ENCODE measurements at places on chromosomes 3 and 15. TPM values are rescaled to one million over a fixed set of nuclear protein-coding genes. Genes with fewer than 3 reads are reported as not detected.
A peak's percentile ranks its signal among the peaks of the same experiment; 100 is the strongest.

DNA sequence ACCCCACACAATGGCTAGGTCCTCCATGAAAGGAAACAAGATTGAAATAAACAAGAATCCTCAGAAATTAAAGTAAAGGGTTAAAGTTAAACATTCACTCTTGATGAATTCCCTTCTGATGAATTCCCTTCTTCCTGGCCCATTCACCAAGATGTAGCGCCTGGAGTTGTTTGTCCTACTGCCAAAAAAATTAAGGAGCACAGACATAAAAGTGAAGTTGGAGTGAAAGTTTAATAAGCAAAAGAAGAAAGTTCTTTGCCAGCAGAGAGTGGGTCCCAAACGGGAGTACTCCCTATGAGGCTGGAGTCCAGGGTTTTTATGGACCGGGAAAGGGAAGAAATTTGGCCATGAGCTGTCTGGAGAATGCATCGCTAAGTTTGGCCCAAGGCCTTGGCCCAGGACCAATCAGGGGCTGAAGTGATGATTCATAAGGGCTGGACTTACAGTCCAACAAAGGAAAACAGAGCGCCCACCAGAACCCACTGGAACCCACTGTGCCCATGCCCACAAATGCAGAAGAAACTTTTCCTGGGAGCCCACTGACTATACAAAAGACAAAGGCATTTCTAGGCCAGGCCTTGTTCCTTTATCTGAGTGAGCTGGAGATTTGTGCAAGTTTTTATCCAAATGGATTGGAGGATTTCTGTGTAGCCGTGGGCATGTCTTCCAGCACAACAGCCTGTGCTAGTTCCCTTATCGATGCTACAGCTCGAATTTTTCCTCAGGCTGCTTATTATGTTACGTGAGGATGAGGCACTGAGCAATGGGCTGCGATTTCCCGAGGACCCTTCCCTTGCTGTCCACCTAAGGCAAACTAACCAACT, 1561.6 kb downstream of the OTOL1 start:
- no peak overlapping the region for H3K4me3 ChIP-seq
- no peak overlapping the region for H3K27ac ChIP-seq
- no peaks in the 10 kb centered on the region for H3K36me3 ChIP-seq
- no peaks in the 10 kb centered on the region for H3K4me1 ChIP-seq

DNA sequence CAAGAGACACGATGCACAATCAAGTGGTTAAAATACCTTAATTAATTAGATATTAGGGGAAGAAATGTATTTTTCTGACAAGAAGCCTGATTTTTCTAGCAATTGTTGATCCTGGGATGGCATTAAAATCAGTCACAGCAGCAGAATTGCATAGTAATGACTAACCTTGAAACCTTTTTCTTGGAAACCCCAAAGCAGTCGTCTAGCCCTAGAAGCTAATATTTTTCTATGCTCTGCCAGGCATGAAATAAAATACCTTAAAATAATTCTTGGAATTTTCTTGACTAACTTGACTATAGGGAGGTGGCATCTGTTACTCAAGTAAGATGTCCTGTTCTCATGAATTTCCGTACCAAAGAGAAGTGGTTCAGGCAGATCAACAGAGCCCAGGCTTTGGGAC, 204.1 kb downstream of the THRB start:
- H3K36me3 ChIP-seq: peaks cover 9% of the 10 kb centered on the region
- H3K4me3 ChIP-seq: no peak overlapping the region
- no peak overlapping the region for H3K27ac ChIP-seq

WDR93 gene
- total RNA-seq: 0.39 TPM

RAB6B gene
- 2.1 TPM for total RNA-seq

ONECUT1 gene
- total RNA-seq: 2.4 TPM

DNA sequence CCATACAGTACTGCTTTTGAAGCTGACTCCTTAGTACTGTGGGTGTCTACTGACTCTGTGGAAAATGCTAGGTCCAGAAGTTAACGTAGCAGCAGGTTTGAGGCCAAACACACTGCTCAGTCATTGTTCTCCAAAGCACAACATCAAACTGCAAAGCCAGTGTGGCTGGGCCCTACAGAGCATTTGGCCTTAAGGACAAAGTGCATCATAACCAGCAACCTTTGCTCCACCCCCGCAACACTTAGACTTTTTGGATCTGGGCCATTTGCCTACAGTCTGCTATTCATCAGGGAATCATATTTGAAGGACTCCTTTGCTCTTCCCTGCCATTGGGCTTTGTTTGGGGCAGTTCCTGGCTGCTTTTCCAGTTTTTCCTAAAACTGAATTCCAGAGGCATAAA, 43.1 kb upstream of the ARL6 start:
- H3K4me1 ChIP-seq: no peaks in the 10 kb centered on the region
- H3K27me3 ChIP-seq: no peaks in the 10 kb centered on the region
- no peak for DNase-seq
- H3K27ac ChIP-seq: no peak overlapping the region

GPR149 gene
- not detected for total RNA-seq

INO80 gene
- total RNA-seq: 30.6 TPM

GRCh38 chr3:43197181-43197580, 89.2 kb upstream of the SNRK start:
- H3K27me3 ChIP-seq: no peaks in the 10 kb centered on the region
- H3K27ac ChIP-seq: no peak overlapping the region
- DNase-seq: no peak
- H3K36me3 ChIP-seq: no peaks in the 10 kb centered on the region

DNA sequence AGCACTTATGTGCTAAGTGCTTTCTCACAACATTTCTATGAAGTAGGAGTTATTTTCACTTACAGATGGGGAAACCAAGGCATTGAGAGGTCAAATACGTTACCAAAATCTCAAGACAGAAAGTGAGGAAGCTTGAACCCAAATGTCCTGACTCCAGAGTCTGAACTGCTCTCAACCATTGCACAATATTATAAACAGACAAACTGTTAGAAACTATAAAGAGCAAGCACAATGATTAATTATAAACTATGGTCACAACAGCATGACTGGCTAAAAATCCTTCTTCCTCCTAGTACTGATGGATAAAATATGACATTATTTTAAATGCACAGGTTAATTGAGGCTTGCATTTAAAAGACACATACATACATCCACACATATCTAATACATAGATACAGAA, 77.9 kb upstream of the ASB14 start:
- DNase-seq: no peak
- no peak overlapping the region for H3K27ac ChIP-seq
- H3K36me3 ChIP-seq: no peaks in the 10 kb centered on the region
- no peak overlapping the region for H3K4me3 ChIP-seq
- no peaks in the 10 kb centered on the region for H3K27me3 ChIP-seq
- no peaks in the 10 kb centered on the region for H3K4me1 ChIP-seq

GOLGA8H gene
- 4.2 TPM for total RNA-seq

DNA sequence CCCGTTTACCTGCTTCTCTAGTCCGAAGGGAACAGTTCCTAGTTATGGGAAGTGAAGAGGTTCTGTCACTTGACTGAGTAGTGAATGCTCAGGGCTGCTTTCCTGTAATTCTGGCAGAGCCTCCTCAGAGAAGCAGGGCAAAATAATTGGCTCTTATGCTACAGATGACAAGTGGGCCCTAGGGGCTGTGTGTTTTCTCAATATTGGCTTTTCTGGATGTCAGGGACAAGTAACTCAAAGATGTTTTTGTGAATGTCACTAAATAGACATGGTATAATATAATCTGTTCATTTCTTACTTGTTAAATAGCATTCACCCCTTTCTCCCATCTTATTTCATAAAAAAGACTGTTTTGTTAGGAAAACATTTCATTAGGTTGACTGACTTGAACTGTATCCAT, 40.1 kb downstream of the SGO1 start:
- H3K27me3 ChIP-seq: no peaks in the 10 kb centered on the region
- H3K27ac ChIP-seq: no peak overlapping the region
- no peak overlapping the region for H3K4me3 ChIP-seq
- DNase-seq: no peak
- H3K36me3 ChIP-seq: no peaks in the 10 kb centered on the region

ECT2 gene
- 9.0 TPM for total RNA-seq

GNB5 gene
- 24.1 TPM for total RNA-seq

- no peaks in the 10 kb centered on the region for H3K27me3 ChIP-seq
- H3K4me1 ChIP-seq: no peaks in the 10 kb centered on the region
- H3K36me3 ChIP-seq: no peaks in the 10 kb centered on the region
- no peak overlapping the region for H3K4me3 ChIP-seq
- no peak for DNase-seq
- H3K27ac ChIP-seq: no peak overlapping the region
These were observed 123.3 kb upstream of the PLXNA1 start for GRCh38 chr3:126859415-126860246.

DNA sequence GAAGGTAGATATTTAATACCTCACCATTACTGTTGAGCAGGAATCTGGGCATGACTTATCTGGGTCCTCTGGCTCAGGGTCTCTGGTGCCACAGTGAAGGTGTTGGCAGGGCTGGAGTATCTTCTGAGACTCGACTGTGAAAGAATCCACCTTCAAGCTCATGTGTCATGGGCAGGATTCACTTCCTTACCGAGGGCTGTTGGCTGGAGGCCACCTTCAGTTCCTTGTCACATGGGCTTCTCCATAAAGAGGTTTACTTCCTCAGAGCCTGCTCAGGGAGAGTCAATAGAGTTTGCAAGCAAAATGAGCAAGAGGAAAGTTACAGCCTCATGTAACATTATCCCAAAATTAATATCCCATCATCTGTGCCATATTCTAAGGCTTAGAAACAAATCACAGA, 459.5 kb downstream of the NR2F2 start:
- no peak overlapping the region for H3K4me3 ChIP-seq
- H3K27me3 ChIP-seq: no peaks in the 10 kb centered on the region
- H3K4me1 ChIP-seq: no peaks in the 10 kb centered on the region
- H3K36me3 ChIP-seq: no peaks in the 10 kb centered on the region
- DNase-seq: no peak

DNA sequence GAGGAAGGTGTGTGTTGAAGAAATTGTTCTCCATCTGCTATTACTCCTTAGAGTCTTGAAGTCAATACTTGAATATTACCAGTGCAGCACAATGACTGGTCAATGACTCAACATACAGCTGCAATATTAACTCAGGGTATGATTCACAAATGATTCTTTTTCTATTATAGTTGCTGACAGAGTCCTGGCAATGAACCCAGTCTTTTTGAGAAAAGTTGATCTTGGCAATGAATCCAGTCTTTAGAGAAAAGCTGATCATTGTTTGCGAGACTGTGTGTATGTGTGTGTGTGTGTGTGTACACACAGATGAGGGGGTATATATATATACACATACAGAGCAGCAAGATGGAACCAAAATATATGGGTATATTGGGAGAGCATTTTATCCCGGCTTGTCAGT, 315.1 kb downstream of the ZNF385D start:
- no peak overlapping the region for H3K27ac ChIP-seq
- no peak overlapping the region for H3K4me3 ChIP-seq
- no peaks in the 10 kb centered on the region for H3K36me3 ChIP-seq
- no peak for DNase-seq
- no peaks in the 10 kb centered on the region for H3K27me3 ChIP-seq
- H3K4me1 ChIP-seq: no peaks in the 10 kb centered on the region

DNA sequence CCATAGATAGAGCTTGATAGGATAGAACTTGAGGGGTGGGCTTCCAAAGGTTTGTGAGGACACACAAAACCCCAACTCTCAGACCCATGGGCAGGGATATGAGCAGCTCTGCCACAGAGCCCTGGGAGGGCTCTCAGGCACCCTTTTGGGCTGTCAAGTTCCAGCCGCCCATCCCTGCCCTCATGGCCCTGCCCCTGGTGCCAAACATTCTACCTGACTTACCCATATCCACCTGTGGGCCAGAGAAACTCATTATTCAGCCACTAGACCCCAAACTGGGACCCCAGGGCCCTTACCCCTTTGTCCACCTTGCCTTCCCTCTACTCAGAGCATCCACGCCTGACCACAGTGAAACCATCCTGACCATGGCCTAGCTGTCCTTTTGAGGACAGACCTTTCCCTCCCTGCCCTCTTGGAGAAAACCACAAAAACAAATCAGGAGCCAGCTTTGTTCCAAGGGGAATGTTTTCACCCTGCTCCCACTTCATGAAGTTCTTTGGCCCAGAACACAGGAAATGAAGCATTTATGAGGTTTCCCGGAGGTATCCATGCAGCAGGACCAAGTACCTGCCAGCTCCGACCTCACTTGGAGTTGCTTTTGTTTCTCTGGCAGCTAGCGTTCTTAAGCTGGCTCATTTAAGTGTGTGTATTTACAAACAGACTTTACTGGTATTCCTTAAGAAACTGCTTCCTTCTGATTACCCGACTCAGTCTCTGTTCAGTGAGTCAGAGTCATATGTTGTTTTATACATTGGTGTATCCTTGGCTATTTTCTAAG, 34.2 kb upstream of the GALNT15 start:
- no peaks in the 10 kb centered on the region for H3K27me3 ChIP-seq
- DNase-seq: peak; percentile 69
- H3K27ac ChIP-seq: peak overlapping the region; percentile 93

DNA sequence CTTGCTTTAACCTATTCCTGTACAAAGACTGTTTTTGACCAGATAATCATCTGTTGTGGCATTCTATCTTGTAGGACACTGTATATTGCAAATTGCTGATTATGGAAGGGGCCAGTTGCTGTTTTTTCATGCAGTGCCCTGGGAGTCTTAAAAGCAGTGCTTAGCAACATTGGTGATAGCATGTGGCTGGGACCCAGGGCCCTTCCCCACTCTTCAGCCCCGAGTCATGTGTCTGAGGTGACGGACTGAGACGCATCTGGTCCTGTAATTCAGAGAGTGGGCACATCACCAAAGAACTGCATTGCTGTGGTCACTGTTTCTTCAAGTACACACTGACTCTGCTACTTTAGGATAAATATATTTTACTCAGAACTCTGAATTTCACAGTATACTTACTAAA, 63.4 kb downstream of the SNRK start:
- no peak overlapping the region for H3K27ac ChIP-seq
- no peak overlapping the region for H3K4me3 ChIP-seq
- no peaks in the 10 kb centered on the region for H3K4me1 ChIP-seq
- H3K36me3 ChIP-seq: peaks cover 14% of the 10 kb centered on the region
- H3K27me3 ChIP-seq: no peaks in the 10 kb centered on the region
- no peak for DNase-seq

FANCD2OS gene
- total RNA-seq: not detected

- no peak for DNase-seq
- H3K4me3 ChIP-seq: no peak overlapping the region
- H3K36me3 ChIP-seq: peaks cover 10% of the 10 kb centered on the region
- no peaks in the 10 kb centered on the region for H3K27me3 ChIP-seq
These were observed 202.5 kb downstream of the MEIS2 start for GRCh38 chr15:36897834-36898233.
